ENCODE measurements at places on chromosomes 2 and 18. TPM values are rescaled to one million over a fixed set of nuclear protein-coding genes. Genes with fewer than 3 reads are reported as not detected.
A peak's percentile ranks its signal among the peaks of the same experiment; 100 is the strongest.

- no peak for DNase-seq
- H3K36me3 ChIP-seq: no peaks in the 10 kb centered on the region
- no peaks in the 10 kb centered on the region for H3K27me3 ChIP-seq
- H3K4me3 ChIP-seq: no peak overlapping the region
- no peak overlapping the region for H3K27ac ChIP-seq
These were observed 34.2 kb upstream of the CAB39 start for GRCh38 chr2:230678451-230678850.

GRCh38 chr2:234245945-234246344, 195.4 kb downstream of the SPP2 start:
- no peaks in the 10 kb centered on the region for H3K36me3 ChIP-seq
- DNase-seq: no peak
- no peaks in the 10 kb centered on the region for H3K27me3 ChIP-seq

DNA sequence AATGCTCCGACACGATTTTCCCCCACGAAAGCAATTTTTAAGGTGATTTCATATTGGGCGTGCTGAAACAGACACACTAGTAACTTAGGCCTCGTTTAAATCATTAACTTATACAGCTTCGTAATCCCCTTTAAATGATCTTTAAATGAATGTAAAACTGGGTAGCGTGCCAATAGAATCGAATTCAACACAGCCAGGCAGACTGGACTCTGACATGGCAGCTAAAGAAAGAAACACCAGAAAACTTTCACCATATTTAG, 2.4 kb upstream of the ID2 start:
- H3K27ac ChIP-seq: peak overlapping the region; percentile 96
- H3K4me1 ChIP-seq: peaks cover 47% of the 10 kb centered on the region

DNA sequence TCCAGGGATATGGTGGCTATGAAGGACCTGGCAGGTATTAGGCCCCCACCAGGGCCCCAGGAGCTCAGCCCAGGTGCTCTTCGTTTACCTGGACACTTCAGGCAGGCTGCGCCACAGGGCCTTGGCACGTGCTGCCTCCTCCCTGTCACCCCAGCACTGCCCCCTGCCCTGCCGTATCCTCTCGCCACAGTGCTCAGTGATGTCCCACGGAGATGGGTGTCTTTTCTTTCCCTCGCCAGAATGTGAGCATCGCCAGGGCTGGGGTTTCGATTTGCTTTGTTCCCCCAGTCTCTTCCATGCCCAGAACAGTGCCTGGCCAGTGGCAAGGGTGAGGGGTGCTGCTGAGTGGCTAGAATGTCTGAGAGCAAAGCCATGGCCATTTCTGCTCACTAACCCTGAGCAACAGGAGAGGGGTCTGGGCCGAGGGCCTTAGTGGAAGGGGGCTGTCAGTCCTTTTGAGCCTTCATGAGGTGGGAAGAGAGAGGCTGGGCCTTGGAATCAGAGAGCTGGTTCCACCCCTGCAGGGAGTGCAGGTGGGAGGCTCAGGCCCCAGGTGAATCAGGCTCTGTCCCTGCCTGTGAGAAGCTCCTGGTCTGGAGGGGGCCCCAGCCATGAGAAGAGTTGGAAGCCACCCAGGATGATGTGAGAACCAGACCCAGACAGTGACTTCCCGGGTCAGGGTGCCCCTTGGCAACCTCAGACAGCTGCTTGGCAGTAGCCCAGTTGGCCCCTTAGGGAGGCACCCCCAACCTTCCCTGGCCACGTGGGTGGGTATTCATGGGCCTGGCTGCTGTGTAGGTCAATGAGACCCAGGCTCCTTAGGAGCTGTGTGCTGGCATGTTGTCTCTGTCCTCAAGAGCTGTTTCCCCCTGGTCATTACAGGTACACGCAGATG, 129.9 kb upstream of the HS6ST1 start:
- no peaks in the 10 kb centered on the region for H3K27me3 ChIP-seq
- DNase-seq: no peak
- no peak overlapping the region for H3K27ac ChIP-seq

- H3K4me3 ChIP-seq: no peak overlapping the region
- no peak for DNase-seq
- peaks cover 5% of the 10 kb centered on the region for H3K4me1 ChIP-seq
- no peak overlapping the region for H3K27ac ChIP-seq
These were observed 90.4 kb downstream of the MEP1B start for GRCh38 chr18:32280188-32280783.

DNA sequence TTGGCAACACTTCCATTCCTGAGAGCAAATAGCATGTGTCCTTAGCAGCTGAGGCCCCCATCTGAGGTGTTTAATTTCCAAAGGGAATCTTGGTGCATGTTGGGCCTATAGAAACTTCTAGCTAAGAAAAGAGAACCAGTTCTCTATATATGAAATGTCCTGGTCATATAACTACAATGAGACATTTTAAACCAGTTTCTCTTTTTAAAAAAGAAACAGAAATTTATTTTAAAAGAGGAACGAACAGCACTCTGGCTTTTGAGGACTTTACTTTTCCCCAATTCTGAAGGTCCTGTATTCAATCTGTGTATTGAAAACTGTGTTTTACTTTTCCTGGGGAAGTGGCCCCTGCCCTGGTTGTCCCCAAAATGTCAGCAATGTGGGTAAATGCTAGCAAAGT, 309.5 kb upstream of the STON1 start:
- H3K4me3 ChIP-seq: no peak overlapping the region
- H3K27ac ChIP-seq: no peak overlapping the region
- H3K36me3 ChIP-seq: no peaks in the 10 kb centered on the region
- DNase-seq: no peak
- no peaks in the 10 kb centered on the region for H3K27me3 ChIP-seq

The SPC25 gene
- 9.4 TPM for total RNA-seq

DNA sequence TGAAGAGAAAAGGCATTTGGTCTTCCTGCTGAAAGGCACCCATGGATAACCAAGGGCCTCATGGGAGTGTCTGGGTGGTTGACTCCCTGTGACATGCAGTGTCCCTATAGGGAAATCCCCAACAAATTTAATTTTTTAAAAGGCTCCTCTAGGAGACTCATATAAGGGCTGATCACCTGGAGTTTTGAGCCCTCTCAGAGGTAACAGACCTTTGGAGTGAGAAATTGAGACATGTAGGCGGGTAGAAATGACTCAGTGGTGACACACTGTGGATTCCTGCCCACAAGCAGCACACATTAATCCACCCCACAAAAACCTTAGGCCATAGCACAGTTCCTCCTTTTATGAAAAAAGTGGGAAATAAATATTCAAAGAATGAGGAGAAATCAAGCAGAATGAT, 557.0 kb upstream of the CNTNAP5 start:
- H3K4me3 ChIP-seq: no peak overlapping the region
- no peak overlapping the region for H3K27ac ChIP-seq
- no peaks in the 10 kb centered on the region for H3K36me3 ChIP-seq
- H3K27me3 ChIP-seq: no peaks in the 10 kb centered on the region
- no peak for DNase-seq
- H3K4me1 ChIP-seq: no peaks in the 10 kb centered on the region

DNA sequence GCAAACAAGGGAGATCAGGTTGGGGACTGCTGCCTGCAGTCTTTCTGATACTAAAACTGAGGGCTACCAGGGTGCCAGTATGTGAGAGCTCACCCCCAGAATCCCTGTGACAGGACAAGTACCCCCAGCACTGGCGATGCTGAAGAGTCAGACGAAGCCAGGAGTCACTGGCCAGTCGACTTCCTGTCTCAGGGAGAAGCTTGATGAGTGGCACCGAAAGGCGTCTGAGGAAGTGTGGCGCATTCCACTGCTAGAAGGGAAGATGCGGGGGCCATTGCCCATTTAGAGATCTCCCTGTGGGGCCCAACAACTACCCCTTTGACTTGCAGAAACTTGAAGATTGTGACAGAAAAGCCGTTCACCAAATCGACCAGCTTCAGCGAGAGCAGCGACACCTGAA, 22.0 kb downstream of the MXD1 start:
- peaks cover 4% of the 10 kb centered on the region for H3K4me1 ChIP-seq
- H3K27me3 ChIP-seq: no peaks in the 10 kb centered on the region
- DNase-seq: no peak
- H3K4me3 ChIP-seq: no peak overlapping the region
